ENCODE measurements at places on chromosomes 7 and 10. TPM values are rescaled to one million over a fixed set of nuclear protein-coding genes. Genes with fewer than 3 reads are reported as not detected.
A peak's percentile ranks its signal among the peaks of the same experiment; 100 is the strongest.

GRCh38 chr10:80290474-80291220, 1.2 kb upstream of the MAT1A start:
- no peak overlapping the region for H3K27ac ChIP-seq
- no peak for DNase-seq
- no peak overlapping the region for H3K4me3 ChIP-seq
- H3K36me3 ChIP-seq: no peaks in the 10 kb centered on the region
- peaks cover 51% of the 10 kb centered on the region for H3K27me3 ChIP-seq
- H3K4me1 ChIP-seq: no peaks in the 10 kb centered on the region

Gene METTL27
- 0.44 TPM for total RNA-seq

DNA sequence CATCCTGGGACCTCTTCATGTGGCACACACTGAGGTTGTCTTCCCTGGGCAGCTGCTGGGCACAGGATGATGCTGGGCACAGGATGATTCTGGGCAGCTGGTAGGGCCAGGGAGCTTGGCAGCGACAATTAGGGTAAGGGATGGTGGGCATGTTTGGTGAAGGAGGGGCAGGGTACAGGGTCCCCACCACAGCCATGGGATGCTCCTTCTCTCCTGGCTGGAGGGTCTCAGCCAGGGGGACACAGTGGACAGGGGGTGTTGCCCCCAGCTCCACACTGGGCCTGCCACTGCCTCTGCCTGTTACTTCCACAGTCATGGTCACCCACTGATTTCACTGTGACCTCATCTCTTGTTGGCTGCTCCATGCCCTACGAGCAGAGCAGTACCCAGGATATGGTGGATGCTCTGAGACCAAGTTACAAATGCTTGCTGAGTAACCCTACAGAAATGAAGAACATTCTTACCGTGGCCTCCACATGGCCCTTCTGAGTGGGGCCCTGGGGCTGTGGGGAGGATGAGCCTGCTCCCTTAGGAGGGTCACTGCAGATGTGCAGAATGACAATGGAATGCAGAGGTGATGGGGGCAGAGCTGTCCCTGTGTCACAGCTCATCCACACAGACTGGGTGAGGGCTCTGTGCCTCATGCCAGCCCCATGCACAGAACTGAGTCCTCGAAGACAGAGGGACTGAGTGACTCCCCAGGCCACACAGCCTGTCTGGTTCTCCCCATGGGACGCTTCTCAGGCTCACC, 28.4 kb upstream of the RET start:
- H3K27me3 ChIP-seq: peaks cover 26% of the 10 kb centered on the region
- H3K4me3 ChIP-seq: no peak overlapping the region
- no peaks in the 10 kb centered on the region for H3K36me3 ChIP-seq
- peak; percentile 3 for DNase-seq

Gene TCERG1L
- total RNA-seq: not detected

- peaks cover 58% of the 10 kb centered on the region for H3K4me1 ChIP-seq
- DNase-seq: no peak
- H3K27ac ChIP-seq: peak overlapping the region; percentile 69
- no peak overlapping the region for H3K4me3 ChIP-seq
- H3K36me3 ChIP-seq: no peaks in the 10 kb centered on the region
These were observed 51.8 kb downstream of the CAV1 start for GRCh38 chr7:116576350-116577319.

Gene PIK3AP1
- 5.4 TPM for total RNA-seq

Gene SLC26A3
- total RNA-seq: 0.33 TPM

Gene CTBP2
- 29.1 TPM for total RNA-seq

Measured in left ventricle myocardium inferior (tissue), 1 donor.